ENCODE measurements at places on chromosomes 13 and 19.
A peak's percentile ranks its signal among the peaks of the same experiment; 100 is the strongest.

DNA sequence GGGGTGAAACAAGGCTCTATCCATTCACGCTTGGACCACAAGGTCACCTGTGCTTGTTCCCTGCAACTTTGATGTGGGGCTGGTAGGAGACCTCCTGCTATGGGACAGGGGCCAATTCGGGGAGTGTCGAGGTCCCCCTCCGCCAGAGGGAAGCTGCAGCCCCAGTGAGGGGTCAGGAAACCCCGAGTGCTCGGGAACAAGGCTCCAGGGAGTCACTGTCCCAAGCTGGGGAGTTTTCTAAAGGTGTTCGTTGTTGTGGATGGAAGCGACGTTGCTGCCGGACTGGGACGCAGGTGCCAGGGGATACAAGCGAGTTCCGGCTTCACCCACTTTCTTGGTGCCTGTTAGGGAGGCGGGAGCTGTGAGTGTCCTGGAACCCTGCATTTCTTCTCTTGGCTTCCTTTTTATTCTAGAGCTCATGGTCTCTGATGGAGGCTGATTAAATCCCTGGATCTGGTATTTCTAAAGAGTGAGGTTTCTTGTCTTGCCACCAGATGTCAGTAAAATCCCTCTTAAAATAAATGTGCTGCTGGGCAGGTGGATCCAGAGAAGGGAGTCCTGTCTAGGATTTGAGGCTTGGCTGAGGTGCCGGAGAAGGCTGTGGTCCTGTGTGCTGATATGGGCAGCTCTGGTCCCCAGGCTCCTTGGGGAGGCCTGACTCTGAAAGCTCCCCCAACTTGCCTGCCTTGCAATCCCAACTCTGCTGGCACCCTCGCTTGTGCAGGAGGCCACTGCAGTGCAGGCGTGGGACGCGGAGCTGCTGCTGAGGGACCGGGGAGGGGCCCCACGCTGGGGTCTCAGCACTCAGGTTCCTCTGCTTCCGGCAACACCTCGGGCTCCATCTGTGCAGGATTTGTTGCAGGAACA is 153.9 kb downstream of the TEX29 start:
- no peak for DNase-seq

DNA sequence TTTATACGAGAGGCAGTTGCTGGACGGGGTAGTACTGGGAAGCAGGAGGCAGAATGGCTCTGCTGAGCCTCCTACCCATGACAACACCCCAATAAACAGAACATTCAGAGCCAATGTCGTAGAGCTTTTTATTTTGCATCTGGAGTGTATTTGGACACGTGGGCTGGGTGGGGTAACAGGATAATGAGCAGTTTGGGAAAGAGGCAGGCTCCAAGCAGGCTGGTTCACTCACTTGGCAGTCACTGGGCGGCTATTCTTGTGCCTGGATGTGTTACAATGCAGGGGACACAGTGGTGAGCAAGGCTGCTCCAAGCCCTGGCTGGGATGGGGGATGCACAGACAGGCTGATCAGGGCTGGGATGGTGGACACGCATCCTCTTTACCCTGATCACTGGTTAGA is 9.5 kb downstream of the ACTMAP start:
- DNase-seq, result no peak

DNA sequence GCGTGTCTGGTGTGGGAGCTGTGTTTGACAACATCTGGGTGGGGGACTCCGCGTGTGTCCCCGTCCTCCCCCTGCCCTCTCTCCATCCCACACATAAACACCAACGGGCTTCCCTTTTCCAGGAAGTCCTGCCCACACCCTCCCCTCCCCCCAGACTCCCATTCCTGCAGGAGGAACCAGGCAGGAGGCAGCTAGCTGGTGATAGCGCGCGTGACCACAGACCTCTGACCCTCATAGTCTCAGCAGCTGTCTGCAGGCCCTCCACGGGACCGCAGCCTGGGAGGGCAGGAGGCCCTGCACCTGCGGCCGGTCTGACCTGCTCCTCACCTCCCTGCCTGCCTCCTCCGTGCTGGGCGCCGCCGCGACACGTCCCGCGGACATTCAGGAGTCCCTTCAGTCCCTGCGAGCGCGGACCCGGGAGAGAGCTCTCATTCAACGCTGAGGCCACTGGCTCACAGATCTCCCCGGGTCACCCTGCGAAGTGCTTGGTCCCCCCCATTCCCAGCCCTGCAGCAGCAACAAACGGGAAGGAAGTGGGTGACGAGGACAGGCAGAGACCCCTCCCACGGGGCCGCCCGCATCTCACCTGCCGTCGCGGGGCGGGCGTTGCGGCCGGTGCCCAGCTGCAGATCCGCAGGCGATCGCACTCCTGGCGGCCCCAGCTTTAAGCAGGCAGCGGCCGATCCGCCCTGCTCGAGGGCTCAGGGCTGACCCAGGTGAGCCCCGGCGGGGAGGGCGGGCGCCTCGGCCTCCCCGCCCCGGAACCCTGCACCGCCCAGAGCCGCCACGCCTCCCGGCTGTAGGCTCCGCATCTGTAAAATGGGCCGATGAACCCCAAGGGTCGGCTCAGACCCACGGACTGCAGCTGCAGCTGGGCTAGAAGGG is 1.1 kb upstream of the ACP5 start:
- no peak for DNase-seq

GRCh38 chr13:111152844-111153243 is 37.7 kb downstream of the ARHGEF7 start:
- DNase-seq, result no peak

DNA sequence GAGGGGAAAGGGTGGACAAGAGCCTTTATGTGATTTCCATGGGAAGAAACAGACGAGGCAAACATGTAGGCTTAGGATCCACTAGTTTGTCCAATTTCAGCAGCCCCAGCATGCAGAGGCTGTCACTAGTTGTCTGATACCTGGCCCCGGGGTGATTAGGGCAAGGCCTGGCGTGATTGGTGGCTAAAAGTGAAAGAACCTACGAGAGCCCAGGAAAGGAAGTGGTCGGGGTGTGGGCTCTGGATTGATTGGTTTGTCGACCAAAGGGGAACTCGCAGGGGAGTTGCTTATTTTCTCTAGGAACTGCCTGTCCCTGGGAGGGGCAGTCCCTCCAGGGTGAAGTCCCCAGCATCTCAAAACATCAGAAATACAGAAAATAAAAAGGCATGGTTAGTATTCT is 64.2 kb upstream of the UQCRFS1 start:
- peak; percentile 21 for DNase-seq

GRCh38 chr13:64505336-64505910 is 2724.7 kb downstream of the PCDH9 start:
- DNase-seq, result no peak

- DNase-seq, result no peak
Measured at GRCh38 chr13:113350065-113350937, 13.6 kb downstream of the GRTP1 start.

- DNase-seq, result no peak
Measured at GRCh38 chr19:31451686-31452330, 102.6 kb upstream of the TSHZ3 start.

GRCh38 chr19:53002479-53002878 is 11.2 kb upstream of the ERVV-1 start:
- no peak for DNase-seq

- DNase-seq, result no peak
Measured at GRCh38 chr13:74768521-74769085, 634.4 kb upstream of the KLF12 start.

DNA sequence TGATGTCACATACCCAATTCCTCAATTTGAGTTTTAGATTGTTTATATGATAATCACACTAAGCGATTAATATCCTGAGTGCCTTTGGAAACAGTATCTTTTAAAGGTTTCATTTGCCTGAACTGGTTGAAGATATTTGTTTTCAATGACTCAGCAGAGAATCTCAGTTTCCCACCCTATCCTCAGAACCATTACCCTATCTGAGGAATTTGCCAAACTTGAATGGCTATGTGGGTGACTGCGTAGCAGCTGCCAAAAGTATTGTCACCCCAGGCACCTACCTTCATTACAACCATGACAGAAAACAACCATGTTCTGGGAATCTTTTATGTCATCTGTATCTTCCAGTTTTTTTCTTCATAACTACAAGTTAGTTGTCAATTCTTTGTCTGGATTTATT is 440.1 kb upstream of the NBEA start:
- no peak for DNase-seq

DNA sequence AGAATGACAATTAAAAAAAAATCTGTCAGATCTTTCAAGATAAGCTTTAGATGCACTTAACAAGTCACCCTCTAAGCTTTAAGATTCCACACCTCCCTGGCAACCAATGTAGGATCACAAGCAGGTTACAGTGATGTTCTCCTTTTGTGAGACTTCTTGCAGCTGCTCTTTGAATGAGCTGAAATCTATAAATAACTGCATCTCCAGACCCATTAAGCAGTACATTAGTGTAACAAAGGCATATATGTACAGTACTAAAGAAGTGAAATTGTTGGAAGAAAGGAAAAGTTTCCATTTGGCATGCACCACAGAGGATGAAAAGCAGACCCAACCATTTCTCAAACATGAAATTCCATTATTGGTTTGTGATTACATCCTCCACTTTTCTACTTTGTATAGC is 364.7 kb downstream of the ENOX1 start:
- DNase-seq, result no peak

DNA sequence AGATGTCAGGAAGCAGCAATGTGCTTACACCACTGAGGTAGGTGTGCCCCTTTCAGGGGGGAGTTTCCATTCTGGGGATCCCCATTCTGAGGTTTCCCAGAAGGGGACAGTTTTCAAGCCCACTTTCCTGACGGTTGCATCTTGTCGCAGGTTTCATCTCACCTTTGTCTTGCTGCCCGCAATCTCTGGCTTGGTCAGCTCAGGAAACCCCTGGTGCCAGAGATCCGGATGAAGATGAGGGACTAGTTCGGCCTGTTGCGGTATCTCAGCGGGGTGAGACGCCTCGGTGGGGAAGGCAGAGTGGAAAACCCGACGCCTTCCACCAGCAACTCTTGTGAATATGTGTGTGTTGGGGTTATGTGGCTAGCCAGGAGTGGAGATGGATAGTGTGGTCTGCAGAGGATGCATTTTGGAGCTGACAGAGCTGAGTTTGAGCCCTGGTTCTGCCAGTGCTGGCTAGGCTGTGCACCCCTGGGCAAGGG is 13.1 kb downstream of the TNFSF9 start:
- no peak for DNase-seq

- no peak for DNase-seq
Measured at GRCh38 chr19:55440411-55441105, 2.5 kb downstream of the SHISA7 start.

GRCh38 chr13:30042891-30043630 is 192.6 kb upstream of the UBL3 start:
- DNase-seq, result no peak

- DNase-seq, result no peak
Measured at GRCh38 chr13:113726961-113727411, 32.0 kb upstream of the TMEM255B start.

DNA sequence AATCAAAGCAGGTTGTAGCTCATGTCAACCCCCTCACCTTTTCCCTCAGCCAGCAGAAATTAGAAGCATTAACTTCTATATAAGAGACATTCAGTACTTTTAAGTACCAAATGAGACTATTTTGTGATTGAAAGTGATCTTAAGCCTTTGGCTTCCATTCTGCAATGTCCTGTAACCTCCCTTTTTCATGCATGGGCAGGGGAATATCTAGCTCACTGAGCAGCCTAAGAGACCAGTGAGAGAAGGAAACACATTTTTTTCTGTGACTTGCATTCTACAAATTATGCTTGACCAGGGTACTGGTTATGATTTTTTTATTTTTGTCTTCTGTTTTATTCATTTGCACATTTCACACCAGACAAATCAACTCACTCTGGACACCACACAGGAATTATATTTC is 369.6 kb downstream of the KCTD12 start:
- DNase-seq, result no peak

- no peak for DNase-seq
Measured at GRCh38 chr19:48794291-48794690, 16.5 kb downstream of the BCAT2 start.

- no peak for DNase-seq
Measured at GRCh38 chr19:38004521-38005223, 97.7 kb downstream of the SIPA1L3 start.

DNA sequence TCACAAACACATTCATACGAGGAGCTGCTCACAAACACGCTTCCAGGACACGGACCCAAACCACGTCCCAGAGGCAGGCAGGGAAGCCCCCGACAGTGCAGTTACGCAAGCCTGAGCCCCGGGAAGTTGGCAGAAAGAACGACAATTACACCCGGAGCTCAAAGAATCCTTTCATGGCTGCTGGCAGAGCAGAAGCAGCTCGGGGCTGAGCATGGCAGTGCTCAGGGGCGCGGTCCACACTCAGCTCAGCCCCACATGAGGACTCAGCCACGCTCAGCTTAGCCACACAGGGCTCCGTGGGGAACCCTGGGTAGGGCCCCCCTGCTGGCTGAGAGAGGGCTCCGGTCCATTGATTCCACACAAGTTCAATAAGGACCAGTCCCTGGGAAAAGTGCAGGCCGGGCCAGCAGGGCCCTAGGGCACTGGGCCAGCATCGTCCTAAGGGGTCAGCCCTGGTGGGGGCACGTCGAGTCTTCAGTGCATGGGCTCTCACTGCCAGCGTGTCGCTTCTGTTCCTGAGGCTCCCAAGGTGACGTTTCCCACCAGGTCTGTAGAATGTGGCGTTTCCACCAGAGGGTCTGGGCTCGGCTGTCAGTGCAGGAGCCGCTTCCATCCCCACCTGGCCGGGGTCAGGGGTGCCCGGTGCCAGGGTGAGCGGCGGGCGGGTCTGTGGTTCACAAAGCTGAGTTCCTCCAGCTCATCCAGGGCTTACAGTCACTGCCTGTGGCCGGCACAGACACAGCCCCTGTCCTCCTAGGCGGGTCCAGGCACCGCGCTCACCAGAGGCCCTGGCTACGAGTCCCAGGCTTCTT is 23.1 kb downstream of the GAS6 start:
- DNase-seq, result no peak

DNA sequence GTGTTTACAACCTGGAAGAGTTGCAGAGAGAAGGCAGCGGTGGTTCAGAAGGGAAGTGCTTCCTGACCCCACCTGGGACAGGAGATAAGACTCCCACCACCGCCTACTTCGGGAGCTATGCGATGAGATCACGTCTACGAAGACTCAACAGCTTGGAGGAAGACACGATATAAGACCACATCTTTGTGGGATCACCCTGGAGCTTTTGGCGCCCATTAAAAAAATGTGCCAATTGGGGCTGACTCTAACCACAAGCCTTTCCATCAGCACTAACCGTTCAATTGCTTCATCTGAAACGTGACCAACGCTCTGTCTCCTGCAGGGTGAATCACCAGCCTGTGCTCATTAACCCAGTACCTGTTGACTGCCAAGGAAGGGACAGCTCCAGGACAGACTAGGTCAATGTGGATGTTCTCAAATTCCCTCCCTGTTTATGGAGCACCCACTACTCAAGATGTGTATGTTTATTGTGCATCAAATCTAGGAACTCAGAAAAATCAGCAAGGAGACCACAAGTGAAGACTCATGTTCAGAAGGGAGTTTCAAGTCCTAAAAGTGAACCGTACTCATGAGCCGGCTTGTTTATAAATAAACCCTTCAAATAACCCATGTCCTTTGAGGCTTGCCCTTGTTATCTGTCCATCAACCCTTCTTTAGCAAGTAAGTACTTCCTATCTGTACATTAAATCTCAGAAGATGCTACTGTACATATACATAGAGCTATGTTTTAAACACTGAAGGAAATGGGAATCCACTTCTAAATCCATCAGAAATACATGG is 67.5 kb downstream of the LATS2 start:
- no peak for DNase-seq
